ENCODE measurements at places on chromosomes 6 and 20.

GRCh38 chr6:25154034-25154596 is 125.1 kb upstream of the CARMIL1 start:
- DNase-seq, result no peak

DNA sequence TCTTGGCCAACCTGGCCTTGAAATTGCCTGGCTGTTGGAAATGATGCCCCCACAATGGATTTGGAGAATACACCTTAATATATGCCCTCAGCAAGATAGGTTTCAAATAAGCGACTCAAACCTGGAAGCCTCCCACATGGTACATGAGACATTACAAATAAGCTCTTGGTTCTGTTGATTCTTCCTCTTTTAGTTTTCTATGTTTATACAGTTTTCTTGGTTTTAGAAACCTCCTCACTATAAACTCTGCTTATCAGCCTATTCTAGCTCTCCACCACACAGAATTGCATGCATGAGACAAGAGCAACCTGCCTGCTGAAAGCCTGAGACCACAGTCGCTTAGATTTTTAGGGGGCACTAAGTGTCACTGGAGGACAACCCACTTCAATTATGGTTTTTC is 108.8 kb upstream of the PREP start:
- no peak for DNase-seq

GRCh38 chr20:24460712-24461111 is 8.7 kb upstream of the SYNDIG1 start:
- no peak for DNase-seq

DNA sequence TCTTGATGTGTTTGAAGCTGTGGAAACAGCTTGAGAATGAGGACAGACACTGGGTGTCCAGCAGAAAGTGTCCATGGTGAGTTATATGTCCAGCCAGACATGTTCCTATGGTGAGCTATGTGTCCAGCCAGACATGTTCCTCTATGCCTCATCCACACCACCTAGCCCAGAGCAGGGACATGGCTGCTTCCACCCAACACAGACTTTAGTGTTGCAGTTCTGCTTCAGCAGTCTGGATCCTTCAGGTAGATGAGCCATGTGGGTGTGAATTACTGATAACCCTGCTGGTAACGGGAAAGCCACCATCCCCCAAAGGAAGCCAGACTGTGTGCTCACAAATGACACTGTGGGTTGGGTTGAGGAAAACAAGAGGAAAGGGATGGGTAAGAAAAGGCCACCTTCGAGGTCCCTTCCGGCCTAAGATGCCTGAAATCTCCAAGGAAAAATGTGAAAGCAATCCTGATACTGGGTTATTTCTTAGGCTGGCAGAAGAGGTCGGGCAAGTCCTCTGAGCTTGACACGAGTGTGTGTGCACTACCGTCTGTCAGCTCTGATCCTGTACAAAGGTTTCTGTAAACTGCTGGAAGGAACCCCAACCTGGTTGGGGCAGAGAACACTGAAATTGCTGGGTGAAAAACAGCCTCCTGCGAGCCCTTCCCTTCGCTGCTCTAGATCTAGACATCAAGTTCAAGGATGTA is 77.8 kb downstream of the NINL start:
- DNase-seq, result no peak

- no peak for DNase-seq
These were observed 79.6 kb downstream of the CEP57L1 start for GRCh38 chr6:109174916-109175315.

Data from neural progenitor cell (in vitro differentiated cells).